ENCODE measurements at places on chromosomes 7 and 10.

- DNase-seq, result no peak
Measured at GRCh38 chr7:75984130-75985008, 10.0 kb downstream of the TMEM120A start.

DNA sequence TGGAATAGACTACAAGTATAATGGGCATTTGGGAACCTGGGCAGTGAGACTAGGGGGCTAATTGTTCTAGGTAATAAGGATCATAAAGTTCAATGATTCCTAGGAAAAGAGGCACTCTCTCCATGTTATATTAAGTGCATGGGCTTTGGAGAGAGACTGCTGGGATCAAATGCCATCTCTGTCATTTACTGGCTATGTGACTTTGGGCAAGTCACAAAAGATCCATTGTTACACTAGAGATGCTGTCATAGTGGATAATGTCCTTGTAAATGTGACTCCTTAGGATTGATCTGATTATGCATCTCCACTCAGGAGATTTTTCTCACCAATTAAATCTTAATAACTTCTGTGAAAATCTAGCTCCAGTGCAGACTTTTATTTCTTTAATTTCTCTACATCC lies 156.3 kb upstream of the CACNA2D1 start:
- no peak for DNase-seq

DNA sequence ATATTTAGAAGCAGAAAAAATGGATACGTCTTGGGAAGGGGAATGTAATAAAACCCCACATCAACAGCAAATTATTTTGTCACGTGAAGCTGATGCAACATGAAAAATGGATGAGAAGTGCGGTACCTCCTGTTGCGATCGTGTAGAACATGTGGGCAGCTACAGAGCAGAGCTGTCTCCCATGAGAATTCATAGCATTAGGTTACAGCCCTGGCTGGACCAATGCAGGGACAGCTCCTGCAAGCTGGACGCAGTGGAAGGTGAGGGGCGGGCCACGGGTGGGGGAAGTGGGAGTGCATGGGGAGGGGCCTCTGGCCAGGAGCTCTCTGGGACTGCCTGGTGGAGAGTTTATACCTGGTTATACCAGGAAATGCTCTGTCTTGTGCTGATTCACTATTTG lies 120.3 kb downstream of the GATA3 start:
- DNase-seq, result no peak

- DNase-seq, result no peak
Measured at GRCh38 chr10:131072651-131073468, 238.7 kb downstream of the TCERG1L start.

DNA sequence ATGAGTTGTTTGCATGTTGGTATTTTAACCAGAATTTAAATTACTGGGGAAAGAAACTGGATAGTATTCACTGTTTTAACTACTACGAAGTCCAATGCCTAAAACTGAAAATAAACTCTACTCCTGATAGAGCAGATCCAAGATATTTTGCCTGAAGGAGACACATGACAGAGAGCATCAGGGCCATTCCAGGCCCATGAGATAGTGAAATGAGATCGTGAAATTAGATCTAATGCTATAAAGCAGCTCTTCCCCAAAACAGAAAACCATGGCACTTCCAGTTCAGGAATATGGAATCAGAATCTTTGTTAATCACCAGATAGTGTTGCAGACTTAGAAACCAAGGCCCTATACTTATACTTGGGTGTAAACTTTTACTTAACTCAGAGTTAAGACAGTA lies 124.3 kb upstream of the CACNA2D1 start:
- no peak for DNase-seq

- DNase-seq, result no peak
Measured at GRCh38 chr7:3980300-3980643, 679.2 kb downstream of the SDK1 start.

GRCh38 chr10:31942892-31943291 lies 14.3 kb upstream of the ARHGAP12 start:
- DNase-seq, result no peak

- no peak for DNase-seq
Measured at GRCh38 chr10:11673346-11674280, 62.2 kb upstream of the USP6NL start.

DNA sequence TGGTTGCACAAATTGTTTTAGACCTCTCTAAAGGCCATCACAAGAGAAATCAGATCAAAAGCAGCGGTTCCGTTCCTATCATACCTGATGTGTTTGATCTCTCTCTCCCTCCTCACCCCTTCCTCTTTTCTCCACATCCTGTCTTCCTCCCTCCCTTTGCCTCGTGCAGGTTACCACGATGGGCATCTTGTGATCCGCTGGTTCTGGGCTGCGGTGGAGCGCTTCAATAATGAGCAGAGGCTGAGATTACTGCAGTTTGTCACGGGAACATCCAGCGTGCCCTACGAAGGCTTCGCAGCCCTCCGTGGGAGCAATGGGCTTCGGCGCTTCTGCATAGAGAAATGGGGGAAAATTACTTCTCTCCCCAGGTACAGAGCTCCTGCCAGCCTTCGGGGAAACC lies 28.5 kb upstream of the STK17A start:
- peak; percentile 16 for DNase-seq

DNA sequence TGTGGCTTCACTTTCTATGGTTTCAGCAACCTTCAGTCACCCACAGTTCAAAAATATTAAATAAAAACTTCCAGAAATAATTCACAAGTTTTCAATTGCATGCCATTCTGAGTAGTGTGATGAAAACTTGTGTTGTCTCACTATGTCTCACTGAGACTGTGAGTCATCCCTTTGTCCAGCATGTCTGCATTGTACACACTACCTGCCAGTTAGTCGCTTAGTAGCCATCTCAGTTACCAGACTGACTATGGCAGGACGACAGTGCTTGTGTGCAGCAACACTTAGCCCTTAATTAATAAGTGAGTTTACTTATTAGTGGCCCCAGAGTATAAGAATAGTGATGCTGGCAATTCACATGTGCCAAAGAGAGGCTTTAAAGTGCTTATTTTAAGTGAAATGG lies 22.5 kb downstream of the CCDC186 start:
- no peak for DNase-seq

DNA sequence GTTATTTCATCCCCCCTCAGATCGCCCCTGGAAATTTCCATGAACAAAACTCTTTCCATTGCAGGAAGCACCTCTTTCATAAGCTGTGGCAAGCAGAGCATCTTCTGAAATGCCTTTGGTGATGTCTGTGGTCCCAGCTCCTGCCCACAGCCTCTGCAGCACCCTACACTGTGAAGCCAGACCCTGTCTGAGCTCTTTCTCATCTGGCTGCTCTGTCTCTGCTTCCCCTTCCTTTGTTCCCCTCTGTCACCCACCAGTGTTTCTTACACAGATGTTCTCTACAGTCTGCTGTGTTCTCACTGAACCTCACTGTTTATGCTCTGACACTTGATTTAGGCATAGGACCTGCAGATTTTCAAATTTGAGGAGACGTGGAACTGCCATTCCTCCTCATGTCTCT lies 1.9 kb upstream of the TAS2R39 start:
- no peak for DNase-seq

GRCh38 chr7:87317691-87318245 lies 27.7 kb upstream of the CROT start:
- DNase-seq, result no peak

- no peak for DNase-seq
Measured at GRCh38 chr10:35711615-35712411, 69.7 kb upstream of the FZD8 start.

DNA sequence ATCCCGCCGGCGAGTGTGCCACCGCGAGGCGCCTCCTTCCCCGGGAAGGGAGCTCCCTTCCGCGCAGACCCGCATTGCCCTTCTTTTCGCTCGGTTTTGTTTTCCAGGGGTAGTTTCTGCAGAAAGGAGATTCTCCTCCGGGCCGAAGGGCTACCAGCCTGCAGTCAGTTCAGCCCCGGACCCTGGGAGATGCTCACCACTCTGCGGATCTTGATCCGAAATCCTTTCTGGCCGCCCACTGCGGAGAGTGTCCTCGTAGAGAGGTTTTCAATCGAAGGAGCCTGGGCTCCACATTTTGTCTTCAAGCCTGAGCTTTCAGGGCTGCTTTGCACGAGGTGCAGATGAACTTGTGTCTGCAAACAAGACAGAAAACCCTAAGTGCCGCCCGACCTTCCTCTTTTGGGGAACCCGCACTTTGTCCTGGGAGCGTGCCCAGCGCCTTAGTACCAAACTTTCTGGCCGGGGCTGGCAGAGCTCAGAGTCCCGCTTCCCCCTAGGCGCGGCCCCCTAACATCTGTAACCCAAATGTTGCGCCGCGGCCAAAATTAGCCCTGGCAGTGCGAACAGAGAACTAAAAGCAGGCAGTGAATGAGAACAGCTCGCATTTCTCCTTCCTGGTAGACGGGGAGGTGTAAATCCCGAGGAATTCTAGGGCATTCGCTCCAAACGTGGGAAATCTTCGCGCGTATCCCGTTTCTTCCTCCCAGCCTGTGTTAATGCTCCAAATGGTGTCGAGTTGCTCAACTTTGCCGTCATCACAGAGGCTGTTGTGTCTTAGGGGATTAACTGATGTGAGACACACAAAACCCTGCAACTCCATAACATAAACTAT lies 6.7 kb upstream of the EN2 start:
- no peak for DNase-seq

GRCh38 chr10:8254350-8254749 lies 199.9 kb downstream of the GATA3 start:
- no peak for DNase-seq

DNA sequence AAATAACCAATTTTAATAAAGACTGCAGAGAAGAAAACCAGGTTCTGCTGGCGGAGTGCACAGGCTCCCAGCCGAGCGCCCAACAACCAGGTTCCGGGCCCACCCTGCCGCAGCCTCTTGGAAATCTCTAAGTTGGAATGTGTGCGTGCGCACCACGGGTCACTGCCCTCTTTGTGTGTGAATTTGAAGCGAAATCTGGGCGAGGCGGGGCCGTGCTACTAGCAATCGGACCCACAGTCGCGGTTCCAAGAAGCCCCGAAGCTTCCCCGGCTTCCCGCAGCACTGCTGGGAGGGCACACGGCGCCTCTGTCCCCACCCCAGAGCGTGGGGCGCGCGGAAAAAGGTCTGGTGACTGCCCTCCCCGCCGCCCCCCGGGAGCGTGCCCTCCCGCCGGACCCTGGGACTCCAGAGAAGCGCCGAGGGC lies 666 bp upstream of the MAP3K8 start:
- peak; percentile 49 for DNase-seq

DNA sequence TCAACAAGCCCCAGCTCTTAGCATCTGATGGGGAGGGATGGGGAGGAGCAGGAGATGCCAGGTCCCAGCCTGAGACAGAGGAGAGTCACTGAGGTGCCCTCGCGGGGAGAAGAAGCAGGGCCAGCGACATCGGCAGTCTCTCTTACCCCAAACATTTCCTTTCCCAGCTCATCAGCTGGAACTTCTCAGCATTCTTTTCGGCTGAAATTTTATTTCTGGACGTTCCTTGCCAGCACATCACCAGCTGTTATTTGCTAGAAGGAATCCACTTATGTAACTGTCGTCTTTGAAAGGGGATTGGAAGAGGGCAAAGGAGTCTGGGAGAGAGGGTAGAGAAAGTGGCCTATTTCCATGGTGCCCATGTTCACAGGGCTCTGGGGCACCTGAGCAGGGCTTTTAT lies 101.0 kb upstream of the SHH start:
- no peak for DNase-seq

DNA sequence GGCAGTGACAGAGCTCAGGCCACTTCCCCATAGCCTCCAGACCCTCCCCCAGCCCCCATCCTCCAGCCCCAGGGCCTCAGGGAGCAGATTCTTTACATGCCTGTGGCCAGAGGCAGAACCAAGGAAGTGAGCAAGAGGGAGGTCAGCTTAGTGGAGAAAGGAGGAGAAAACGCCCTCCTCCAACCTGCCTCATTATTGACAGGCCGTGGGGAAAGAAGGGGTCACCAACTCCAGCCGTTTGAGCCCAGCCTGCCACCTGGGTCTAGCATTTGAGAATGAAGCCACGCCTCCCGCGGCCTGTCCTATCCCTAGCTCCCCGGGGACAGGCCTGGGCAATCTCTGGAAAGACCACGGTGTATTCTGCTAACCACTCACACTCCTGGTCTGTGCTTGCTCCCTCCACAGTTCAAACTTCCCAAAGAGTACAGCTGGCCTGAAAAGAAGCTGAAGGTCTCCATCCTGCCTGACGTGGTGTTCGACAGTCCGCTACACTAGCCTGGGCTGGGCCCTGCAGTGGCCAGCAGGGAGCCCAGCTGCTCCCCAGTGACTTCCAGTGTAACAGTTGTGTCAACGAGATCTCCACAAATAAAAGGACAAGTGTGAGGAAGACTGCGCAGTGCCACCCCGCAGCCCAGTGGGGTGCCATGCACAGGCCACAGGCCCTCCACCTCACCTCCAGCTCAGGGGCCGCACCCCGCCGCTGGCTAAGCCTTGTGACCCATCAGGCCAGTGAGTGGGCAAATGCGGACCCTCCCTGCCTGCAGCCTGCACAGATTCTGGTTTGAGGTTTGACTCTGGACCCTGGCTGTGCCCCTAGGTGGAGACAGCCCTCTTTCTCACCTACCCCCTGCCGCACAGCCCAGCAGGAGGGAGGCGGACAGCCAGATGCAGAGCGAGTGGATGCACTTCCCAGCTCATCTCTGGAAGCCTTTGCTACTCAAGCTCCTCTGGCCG lies 14.3 kb upstream of the TRIM8 start:
- no peak for DNase-seq

DNA sequence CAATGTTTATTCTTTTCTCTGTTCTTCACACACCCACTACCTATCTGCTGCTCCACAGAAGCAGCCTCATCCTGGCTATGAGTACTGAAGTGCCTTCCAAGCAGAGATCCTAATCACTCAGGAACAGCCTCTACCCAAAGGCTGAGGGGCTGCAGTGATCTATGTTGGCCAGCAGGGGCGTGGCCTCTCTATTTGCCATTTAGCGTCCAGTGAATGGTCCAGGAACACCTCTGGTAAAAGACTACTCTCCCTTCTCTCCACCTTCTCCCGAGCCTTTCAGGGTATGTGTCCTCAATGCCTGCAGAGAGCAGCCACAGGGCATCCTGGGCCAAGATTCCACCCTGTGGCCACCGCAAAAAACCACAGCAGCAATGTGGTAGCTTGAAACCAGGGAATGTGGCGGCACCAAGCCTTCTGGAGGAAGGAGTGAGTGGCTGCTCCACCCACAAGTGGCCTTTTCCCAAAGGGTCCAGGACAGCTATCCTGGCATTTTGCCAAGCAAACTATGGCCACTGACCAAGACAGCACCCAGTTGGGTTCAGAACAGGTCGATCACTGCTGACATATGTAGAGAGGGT lies 70.9 kb downstream of the SYPL1 start:
- peak; percentile 40 for DNase-seq

GRCh38 chr10:102815790-102816549 lies 21.2 kb downstream of the CYP17A1 start:
- DNase-seq, result no peak

Measured in CD4-positive, alpha-beta T cell treated with Interleukin-10 for 1 hour (primary cell).